ENCODE measurements at places on chromosomes 5 and 9. TPM values are rescaled to one million over a fixed set of nuclear protein-coding genes. Genes with fewer than 3 reads are reported as not detected.

The PCSK1 gene
- not detected for total RNA-seq

GRCh38 chr5:76412511-76412910 is 9.4 kb downstream of the IQGAP2 start:
- DNase-seq: no peak

DNA sequence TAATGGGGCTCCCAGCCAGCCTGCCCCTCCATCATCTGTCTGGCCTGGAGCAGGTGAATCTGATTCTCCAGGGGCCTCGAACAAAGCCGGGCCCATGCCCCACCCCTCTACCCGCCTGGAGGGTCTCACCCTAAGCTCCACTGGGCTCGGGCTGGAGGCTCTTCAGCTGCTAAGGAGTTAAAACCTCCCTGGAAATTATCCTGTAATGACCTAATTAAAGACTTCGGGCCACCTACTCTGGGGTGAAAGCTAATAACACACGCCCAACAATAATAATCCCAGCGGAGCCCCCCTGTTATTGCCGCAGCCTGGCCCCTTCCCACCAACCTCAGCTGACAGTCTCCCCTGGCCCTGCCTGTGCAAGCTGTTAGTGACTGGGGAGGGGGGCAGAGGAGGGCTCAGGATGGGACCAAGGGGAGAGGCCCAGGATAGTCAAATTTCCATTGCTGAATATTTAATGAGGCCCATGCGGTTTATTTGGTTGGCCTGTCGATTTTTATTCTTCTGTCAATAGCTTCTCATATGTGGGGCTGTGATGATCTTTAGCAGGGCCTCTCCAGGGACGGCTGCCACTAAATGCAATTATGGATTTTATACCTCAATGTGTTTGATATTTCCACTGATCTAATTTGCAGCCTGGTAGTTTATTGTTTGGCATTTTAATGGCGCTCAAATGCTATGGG is 25.7 kb downstream of the LMX1B start:
- DNase-seq: no peak

DNA sequence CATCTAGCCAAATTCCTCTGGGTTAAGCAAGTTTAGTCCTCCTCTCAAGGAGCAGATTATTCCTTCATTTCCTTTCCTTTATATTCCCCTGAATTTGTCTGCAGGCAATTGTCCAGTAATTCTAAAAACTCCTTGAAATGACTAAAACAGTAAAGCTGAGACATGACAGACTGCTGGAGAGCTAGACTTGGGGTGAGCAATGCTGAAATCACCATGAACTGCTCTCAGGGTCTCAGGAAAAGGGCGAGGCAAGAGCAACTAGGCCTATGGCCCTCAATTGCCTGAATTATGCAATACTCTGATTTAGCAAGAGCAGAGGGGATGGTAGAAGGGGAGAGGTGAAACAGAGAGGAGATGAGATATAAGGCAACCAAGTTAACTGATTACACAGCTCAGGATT is 172.9 kb upstream of the NREP start:
- DNase-seq: no peak

DNA sequence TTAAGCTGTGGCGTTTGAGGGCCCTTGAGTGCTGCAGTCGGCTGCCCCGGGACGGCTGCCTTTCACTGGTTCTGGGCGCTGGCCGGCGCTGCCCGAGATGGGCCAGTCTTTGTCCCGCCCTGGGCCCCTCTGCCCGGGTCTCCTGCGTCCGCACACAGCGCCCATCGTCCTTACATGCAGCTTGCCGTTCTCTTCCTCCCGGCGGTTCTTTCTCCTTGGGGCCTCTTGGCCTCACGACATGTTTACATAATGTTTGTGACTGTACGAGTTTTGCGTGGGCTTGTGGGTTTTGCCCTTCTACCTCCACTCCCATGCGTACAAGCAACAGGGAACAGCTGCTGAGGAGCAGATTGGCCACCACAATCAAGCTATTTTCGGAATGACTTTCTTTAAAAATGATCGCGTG is 618 bp downstream of the TNPO1 start:
- DNase-seq: peak; percentile 79

DNA sequence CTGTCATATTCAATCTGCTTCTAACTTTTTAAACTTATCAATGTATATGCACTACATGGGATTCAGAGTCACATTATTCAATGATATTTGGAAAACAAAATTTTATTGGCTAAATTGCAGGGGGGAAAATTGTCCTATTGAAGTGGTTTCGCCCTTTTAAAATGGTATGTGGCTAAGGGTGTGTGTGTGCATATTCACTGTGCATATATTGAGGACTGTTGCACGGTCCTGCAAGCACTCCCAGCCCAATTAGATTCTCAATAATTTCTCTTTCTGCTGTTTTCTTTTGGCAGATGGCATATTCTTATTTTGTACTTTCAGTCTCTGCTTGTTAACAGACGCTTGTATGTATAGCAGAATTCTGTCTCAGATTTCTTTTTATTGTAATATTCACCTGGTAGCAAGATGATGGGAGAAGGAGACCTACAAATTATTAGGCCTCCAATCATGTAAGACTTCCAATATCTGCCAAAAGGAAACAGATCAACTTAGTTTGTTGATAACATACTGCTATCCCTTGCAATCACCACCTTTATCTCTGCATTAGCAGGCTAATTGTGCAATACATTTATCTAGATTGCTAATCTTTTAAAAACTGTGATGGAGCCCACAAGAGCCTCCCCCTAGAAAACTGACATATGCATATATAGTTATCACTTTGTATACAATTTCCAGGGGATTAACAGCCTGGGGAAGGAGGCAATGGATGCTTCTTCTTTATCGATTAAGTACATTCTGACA is 411.5 kb downstream of the PLK2 start:
- no peak for DNase-seq
